NCI-H524 treated with DMSO at 0.1 percent for 48 hours (cell line): ENCODE measurements at places on chromosomes 3 and 15.

GRCh38 chr3:126618021-126618420, 36.9 kb downstream of the TXNRD3 start:
- DNase-seq = no peak

DNA sequence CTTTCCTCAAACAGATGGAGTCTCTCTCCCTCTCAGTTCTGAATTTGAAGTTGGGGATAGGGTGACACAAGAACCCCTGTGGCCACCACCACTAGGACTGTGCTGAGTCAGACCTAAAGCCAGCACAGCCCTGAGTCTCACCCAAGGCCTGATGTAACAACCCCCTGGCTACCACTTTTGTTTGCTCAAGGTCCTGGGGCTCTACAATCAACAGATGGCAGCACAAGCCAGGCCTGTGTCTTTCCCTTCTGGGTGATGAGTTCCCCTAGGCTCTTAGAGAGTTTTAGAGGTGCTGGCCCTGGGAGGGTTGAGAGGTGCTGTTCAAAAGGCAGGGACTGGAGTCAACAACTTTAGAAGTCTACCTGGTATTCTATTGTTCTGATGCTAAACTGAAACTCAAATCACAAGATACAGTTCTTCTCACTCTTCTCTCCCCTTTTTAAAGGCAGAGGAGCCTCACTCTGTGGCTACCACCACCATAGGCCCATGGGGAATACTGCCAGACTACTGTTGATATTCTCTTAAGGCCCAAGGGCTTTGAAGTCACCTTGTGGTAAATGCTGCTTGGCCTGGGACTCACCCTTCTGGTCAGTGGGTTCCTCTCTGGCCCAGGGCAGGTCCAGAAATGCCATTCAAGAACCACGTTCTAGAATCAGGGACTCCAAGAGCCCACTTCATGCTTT, 6.5 kb downstream of the OR5K4 start:
- no peak for DNase-seq

- no peak for DNase-seq
These were observed 31.6 kb downstream of the ARRDC4 start for GRCh38 chr15:97991972-97992541.

- DNase-seq = no peak
These were observed 67.4 kb downstream of the TCF12 start for GRCh38 chr15:56985856-56986255.

DNA sequence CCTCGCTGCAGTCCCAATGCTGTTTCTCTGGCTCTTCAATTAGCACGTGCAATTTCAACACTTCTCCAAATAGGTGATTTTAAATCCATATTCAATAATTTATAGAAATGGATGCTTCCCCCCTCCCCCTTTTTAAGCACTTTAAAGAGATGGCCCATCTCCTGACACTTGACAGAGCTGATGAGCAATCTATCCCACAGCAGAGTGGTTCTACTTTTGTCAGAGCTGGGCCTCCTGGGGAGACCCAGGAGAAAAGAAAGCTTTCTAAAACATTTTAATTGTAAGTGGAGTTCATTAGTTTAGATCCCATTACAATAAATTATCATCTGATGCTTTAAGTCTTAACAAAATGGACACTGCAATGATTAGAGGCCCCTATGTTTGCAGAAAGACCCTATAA, 127.7 kb downstream of the SHQ1 start:
- DNase-seq = no peak

DNA sequence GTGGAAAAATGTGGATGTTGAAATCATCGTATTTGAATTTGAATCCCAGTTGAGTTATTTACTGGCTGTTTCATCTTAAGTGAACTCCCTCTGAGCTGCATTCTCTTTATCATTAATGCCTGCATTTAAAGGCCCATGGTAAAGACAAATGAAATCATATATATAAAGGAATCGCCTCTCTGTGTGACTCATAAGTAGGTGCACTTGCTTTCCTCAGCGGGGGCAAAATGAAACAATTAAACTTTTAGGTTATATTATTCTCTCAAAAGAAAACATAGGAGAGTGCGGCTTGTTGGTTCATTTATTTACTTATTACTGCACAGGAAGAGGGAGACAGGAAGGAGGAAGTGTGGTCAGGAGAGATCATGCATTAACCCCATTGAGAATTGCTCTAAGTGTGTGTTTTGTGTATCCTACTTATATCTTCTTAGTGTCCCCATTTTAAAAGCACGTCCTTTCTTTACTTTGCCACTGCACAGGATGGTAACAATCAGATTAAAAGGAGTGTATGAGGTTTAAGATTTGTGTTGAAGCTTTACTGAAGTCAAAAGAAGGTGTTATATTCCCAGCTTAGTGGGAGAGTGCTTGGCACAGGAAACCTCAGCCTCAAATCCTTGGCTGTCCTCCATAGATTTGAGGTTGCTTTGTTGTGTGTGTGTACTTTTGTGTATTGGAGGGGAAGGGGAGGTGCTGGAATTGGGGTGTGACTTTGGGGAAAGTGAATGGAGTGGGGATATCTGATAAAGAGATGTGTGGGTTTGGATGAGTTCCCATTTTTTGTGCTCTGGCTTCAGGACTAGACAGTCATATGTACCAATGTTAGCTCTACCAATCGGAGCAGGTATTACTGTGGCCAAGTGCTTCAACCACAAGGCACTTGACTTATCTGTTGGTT, 595.8 kb upstream of the NR2F2 start:
- DNase-seq = no peak

- no peak for DNase-seq
These were observed 25.3 kb downstream of the STARD5 start for GRCh38 chr15:81298611-81299010.

DNA sequence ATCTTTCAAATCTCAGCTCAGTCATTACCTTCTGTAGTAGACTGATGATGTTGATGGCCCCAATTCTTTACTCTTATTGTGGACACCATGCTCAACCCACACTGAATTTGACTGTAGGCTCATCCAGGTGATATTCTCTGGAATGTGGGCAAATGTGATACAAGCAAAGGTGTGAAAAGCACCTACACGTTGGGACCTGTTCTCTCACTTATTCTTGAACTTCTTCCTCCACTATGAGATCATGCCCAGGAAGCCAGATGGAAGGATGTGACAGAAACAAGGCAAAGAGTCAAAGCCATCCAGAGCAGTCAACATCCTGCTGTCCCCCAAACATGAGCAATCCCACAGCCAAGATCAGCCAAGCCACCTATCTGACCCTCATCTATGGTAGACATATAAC, 471.2 kb upstream of the UBE2E2 start:
- DNase-seq = no peak

GRCh38 chr3:149003653-149004305, 12.4 kb downstream of the GYG1 start:
- DNase-seq = no peak

DNA sequence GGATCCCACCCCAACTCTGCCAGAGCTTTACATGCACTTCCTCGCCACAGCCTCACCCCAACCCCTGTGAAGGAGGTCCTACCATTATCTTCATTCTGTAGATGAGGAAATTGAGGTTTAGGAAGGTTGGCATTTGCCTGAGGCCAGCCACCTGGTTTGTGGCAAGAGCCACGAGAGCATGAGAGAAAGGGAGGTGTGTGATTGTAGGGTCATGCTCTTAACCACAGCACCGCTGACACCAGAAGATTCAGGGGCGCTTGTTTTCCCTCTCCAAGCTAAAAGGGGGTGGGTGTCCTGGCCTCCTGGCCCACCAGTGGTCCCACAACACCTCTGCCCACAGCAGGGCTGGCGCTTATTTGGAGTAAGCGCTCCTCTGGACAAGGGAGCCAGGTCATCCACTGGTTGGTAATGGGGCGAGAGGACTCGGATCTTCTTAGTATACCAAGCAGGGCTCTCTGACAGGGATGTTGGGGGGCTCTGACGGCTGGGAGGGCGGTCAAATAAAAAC, 691 bp downstream of the RHCG start:
- no peak for DNase-seq

DNA sequence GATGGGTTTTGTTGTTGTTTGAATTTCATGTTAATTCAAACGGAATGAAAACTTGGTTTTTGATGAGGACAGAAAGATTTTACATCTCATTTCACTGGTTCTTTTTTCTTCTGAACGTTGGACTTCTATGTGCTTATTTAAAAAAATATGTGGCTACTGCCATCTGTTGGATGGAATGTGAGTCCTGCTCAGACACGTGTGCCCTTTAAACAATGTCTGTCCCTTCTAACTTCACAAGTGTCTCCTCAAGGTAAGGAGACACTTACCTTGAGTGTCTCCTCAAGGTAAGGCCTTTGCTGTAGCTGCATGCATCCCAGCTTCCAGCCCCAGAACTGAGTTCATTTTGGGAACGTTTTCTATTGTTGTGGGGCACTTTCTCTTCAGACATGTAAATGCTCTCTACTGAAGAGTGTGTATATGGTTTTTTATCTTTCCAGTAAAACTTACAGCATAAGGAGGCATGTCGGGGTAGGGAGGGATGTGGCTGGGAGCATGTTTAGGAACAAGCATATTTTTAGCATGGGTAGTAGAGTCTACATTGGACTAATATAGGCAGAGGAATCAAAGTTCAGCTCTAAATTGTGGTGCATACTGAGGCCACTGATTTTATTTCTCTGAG, 63.1 kb upstream of the UBE3A start:
- DNase-seq = peak; percentile 22

DNA sequence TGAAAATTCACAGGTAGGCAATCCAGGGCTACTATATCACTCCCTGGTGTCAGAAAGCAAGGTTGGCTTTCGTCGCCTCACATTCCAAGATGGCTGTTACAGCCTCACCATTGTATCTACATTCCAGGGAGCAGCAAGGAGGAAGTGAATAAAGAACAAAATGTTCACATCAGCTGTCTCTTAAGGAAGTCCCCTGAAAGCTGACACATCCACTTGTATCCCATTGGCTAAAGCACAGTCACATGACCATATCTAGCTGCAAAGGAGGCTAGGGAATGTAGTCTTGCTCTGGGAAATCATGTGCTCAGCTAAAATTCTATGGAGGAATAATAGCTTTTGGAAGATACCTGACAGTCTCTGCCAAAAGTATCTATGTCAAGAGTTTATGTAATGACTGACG, 12.8 kb upstream of the GATA2 start:
- no peak for DNase-seq

- DNase-seq = no peak
These were observed 75.9 kb upstream of the RPL35A start for GRCh38 chr3:197874064-197874463.

- no peak for DNase-seq
These were observed 3.2 kb downstream of the UBE3A start for GRCh38 chr15:25435474-25436243.

- DNase-seq = no peak
These were observed 31.9 kb downstream of the RASGRP1 start for GRCh38 chr15:38532728-38533127.

DNA sequence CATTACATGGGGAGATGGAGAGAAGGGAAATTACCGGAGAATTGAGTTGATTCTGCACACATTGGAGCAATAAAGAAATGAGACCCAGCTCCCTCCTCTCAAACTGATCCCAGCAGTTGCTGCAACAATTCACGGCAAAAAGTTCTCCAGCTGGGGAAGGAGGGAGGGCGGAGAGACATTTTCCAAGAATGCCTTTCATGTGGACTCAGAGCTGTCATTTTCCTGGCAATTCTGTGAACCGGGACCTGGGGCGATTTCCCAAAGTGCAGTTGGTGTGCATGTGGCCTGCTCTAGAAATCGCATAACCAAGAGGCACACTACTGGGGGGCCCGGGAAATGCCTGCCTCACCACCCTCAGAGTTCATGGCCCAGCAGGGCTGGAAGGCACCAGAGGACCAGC, 48.7 kb upstream of the IREB2 start:
- no peak for DNase-seq

DNA sequence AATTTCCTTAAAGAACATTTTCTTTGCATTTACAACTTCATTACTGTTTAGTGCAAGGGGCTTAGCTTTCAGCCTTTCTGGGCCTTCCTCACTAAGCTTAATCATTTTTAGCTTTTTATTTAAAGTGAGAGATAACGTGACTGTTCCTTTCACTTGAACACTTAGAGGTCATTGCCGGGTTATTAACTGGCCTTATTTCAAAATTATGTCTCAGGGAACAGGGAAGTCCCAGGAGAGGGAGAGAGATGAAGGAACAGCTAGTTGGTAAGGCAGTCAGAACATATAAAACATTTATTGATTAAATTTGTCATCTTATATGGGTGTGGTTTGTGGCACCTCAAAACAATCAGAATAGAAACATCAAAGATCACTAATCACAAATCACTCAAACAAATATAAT, 268.7 kb downstream of the TIGIT start:
- no peak for DNase-seq

DNA sequence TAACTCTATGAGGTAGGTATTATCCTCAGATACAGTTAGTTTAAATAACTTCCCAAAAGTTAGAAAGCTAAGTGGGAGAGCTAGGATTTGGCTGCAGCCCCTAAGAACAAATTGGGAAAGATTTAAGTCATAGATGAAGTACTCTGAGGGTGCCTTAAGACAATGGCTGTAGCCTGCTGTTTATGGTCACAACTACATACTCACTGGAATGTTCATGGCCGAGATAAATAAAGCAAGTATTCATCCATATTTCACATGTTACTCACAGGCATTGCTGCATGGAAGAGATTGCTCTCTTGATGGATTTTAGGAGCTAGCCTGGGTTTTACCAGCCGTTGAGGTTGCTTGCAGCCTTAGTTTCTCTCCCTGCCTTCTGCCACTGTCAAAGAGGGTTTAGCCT, 145.0 kb downstream of the CMSS1 start:
- no peak for DNase-seq

- no peak for DNase-seq
These were observed 39.5 kb downstream of the ALDH1A2 start for GRCh38 chr15:58026051-58026450.

GRCh38 chr15:59294574-59295260, 78.0 kb downstream of the MYO1E start:
- no peak for DNase-seq

DNA sequence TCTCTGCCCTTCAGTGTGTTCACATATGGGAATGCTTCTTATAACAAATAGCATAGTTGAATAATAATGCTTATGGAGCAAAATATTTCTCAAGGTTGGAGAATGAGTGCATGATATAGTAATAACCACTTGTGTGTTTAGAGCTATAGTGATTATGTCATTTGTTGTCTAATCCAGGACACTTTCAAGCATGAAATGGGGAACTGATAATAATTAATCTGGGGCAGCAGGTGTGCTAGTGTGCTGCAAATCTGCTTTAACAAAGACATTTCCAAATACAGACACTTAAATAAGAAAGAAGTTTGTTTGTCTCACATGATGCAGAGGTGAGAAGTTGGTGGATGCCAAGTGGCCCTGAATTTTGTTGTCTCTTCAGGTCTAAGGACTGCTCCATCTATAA, 579.3 kb upstream of the GRM7 start:
- no peak for DNase-seq

DNA sequence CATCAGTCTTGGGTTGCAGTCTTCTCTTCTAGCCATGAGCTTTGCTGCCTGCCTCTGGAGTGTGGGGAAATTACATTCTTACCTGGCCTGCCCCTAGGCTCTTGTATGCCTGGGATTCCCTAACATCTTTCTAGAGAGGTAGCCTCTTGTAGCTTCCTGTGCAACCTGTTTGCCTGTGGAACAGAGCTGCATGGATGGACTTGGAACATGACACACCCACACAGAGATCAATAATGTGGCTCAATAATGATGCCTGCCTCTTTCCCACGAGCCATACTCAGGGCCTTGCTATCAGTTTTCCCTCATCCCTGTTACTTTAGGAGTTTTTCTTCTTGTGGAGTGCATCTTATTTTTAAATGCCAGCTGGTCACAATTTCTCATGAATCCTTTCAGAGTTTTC, 11.4 kb downstream of the CHCHD6 start:
- DNase-seq = no peak
